ENCODE measurements at places on chromosomes 7 and 10.

- no peak for DNase-seq
These were observed 70.1 kb downstream of the GLRX3 start for GRCh38 chr10:130206216-130206737.

DNA sequence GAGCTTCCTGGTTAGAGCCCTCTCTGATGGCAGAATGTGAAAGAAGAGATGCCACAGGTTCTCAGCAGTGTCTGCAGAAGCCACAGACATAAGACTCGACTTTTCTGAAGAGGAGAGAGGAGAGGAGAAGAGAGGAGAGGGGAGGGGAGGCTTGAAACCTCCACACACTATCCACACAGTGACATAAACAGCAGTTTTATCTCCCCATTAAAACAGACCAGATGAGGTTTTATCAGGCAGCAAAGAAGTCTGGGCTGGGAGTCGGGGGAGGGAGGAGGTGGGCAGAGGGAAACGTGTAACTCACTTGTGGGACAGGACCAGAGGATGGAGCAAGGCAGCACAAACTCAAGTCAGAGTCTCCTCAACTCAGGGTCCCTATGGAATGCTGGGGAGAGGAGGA lies 76.5 kb downstream of the XPNPEP1 start:
- DNase-seq, result peak; percentile 53

- DNase-seq, result no peak
These were observed 220.5 kb downstream of the ELFN1 start for GRCh38 chr7:1890289-1891235.

DNA sequence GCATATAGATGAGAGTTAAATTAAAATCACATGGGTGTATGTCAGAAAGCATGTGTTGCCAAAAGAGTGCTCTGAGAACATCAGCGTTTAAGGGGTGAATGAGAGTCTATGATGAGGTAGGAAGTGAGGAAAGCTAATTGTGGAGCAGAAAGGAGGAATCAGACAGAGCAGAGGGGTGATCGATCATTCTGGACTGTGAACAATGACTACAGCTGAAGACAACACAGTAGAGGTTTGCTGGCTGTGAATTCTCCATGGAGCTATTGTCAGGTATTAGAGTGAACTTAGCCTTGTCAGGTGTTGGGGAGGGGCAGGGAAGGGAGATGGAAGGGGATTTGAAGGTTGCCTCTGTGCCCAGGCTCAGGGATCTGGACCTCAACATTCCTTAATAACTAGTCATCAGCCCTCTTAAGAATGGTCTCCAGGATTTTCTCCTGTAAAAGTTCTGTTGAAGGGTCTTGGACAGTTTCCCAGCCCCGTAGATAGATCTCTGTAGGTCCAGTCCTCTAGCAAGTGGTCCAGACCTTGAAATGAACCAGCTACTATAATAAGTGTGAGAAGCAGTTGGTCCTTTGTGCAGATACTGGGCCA lies 57.1 kb downstream of the KIF5B start:
- DNase-seq, result no peak

DNA sequence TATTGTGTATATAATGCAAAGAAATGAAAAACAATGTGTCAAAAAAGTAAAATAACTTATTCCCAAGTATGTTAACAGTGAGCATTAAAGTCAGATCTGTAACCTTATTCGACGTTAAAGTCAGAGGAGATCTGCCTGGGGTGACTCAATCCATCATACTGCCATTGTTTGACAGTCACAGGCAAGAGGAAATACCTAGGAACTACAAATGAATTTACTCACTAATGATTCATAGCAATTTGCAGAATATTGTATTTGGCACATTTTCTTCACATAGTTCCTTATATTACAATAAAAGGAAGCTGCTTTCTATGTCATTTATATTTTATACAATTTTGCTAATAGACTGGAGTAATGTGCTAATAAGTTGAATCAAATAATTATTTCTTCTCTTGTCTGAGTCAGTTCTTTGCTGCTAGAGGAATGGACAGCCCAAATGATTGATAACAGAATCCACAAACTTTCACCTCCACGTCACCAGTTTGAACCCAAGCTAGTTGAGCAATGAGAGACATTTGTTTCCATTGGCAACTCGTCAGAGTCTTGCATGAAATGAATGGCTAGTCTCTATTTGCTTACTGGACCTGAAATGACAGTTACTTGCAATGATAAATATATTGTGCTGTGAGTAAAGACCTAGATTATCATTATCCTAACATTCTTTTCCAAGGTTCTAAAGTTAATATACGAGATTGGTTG lies 48.5 kb upstream of the TMEM106B start:
- DNase-seq, result no peak

GRCh38 chr10:71790749-71791440 lies 17.6 kb upstream of the VSIR start:
- DNase-seq, result no peak

- DNase-seq, result no peak
These were observed 56.8 kb downstream of the FAS start for GRCh38 chr10:89047397-89047796.

- DNase-seq, result no peak
These were observed 174.3 kb upstream of the FAM3C start for GRCh38 chr7:121570365-121570764.

GRCh38 chr7:94059746-94060145 lies 55.6 kb upstream of the BET1 start:
- DNase-seq, result peak; percentile 57

DNA sequence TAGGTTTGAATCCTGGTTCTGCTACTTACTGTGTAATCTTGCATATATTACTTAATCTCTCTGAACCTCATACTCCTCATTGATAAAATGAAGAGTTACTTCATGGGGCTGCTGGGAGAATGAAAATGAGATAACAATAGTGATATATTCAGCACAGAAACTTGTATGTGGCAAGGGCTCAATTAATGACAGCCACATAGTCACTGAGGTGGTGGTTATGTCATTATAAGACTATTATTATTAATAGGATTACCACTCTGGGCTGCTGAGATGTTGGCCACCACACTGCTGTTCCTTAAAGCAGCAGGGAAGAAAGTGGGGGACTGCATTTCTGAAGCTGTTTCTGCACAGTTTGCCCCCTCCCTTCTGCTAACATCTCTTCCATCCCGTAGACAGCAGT lies 100.4 kb upstream of the PDLIM1 start:
- no peak for DNase-seq

- DNase-seq, result no peak
These were observed 198.5 kb downstream of the PAXIP1 start for GRCh38 chr7:154804449-154804848.

DNA sequence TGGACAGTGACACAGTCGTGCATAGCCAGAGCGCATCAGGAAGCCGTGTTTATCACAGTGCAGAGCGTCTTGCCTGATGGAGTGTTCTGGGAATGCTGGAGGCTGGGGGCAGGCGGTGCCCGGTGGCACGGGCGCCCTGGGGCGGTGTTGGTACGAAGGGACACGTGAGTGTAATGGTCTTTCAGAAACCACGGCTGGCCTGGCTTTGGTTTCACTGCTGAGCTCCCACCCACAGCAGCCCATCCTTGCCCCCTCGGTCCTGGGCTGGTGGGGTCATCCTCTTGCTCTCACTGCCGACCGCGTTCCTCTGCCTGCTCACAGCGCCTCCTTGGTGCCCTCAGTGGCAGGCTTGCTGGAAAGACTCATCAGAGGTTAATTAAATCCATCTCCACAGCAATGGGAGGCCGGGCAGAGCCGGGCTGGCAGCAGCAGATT lies 50.6 kb downstream of the NKX6-2 start:
- no peak for DNase-seq

- no peak for DNase-seq
These were observed 216.9 kb downstream of the GLI3 start for GRCh38 chr7:42020061-42020460.

DNA sequence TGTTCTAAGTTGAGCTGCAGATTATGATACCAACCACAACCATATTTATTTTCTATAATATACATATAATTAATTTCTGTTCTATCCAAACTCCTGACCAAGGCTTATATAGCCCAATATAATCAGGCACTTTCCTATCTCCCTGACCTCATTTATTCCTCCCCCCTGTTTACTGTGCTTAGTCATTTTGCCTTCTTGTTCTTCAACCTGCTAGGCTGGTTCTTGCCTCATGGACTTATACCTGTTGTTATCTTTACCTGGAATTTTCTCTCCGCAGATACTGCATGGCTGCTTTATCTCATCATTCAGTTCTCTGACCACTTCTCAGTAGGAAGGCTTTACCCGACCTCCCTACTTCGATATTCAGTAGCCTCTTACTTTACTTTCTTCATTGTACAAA lies 24.9 kb upstream of the FAM3C start:
- DNase-seq, result no peak

DNA sequence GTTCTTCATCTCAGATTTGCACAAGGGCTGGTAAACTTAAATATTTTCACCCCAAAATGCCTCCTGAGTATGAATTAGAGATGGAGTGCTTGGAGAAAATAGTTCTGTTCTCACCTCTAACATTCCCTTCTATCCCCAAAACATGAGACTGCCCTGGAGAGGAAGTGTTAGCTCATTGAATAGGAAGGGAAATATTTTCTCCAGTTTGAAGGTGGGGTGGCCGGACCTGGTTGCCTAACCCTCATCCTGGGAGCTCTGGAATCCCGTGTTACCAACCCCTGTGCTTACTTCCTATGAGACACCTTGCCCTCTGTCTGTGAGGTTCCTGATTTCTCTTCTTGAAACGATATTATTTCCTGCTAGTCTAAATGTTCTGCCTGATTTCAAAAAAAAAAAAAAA lies 779 bp downstream of the IFIT2 start:
- DNase-seq, result peak; percentile 47

DNA sequence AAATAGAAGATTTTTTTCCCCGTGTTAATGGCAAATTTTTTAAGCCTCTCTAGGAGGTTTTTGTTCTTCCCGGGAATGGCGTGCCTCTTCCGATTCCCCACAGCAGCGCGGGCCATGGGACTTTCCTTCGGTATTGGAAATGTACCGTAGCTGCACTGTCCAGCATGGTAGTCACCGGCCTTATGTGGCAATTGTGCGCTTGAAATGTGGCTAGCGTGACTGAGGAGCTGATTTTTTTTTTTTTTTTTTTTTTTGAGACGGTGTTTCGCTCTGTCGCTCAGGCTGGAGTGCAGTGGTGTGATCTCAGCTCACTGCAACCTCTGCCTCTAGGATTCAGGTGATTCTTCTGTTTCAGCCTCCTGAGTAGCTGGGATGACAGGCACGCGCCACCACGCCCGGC lies 938 bp upstream of the TCTN3 start:
- DNase-seq, result no peak

All from OCI-M1 (cell line).